KBM-7 (cell line): ENCODE measurements at places on chromosomes 7 and 10.
A peak's percentile ranks its signal among the peaks of the same experiment; 100 is the strongest.

GRCh38 chr10:133230044-133230361 is at the start of gene UTF1:
Gene UTF1 (plus strand): TSS chr10:133230217. CDS start chr10:133230289, 72 bp downstream.
- DNase-seq, result no peak

- peak; percentile 3 for DNase-seq
These were observed 26.6 kb upstream of the LMTK2 start for GRCh38 chr7:98079891-98080648.

DNA sequence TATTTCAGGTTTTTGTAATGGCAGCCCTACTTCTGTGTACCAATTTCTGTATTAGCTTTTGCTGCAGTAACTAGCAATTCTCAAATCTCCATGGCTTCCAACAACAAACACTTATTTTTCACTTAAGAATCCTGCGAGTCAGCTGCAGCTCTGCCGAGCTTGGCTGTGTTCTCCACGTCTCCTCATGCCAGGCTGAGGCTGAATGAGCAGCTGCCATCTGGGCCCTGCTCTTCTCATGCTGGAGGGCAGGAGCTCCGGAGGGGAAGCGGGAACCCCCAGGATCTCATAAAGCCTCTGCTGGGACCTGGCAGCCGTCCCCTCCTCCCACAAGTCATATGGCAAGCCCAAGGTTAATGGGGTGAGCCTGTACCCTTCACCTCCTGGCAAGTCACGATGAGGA is 591.1 kb downstream of the SDK1 start:
- DNase-seq, result no peak

DNA sequence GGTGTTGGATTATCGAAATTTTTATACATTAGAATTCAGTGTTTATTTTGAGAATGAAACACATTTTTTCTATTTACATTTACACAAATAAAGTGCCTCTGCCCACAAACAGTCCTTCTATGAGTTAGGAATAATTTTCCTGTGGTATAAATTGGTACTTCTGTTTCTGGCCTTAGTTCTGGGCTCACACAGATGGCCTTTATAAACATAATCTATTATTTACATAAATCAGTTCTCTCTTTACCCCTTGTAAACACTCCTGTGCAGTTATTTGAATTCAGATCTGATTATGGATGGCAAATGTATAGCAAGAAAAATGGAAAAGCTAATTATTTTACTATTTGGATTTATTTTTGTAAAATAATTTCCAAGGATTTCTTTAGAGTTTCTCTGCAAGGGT is 143.2 kb downstream of the PRKG1 start:
- no peak for DNase-seq

- DNase-seq, result peak; percentile 66
These were observed 206.6 kb downstream of the SKAP2 start for GRCh38 chr7:26657686-26658388.

DNA sequence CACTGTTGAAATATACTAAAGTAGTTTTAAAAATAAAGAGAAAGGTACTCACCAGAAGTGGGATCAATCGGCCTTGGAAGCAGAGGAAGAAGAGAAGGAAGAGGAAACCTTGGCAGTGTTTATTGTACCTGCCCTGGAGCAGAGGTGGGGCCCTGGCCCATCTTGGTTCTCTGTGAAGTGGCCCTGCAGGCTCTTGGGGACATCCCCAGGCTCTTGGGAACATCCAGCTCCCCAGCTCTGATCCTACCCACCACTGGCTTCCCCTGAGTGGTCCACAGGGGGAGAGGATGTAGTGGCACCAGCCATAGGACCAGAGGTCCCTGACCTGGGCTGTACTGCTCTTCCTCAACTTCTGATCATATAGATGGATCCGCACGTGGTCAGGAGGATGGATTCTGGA is 22.3 kb upstream of the RET start:
- no peak for DNase-seq

DNA sequence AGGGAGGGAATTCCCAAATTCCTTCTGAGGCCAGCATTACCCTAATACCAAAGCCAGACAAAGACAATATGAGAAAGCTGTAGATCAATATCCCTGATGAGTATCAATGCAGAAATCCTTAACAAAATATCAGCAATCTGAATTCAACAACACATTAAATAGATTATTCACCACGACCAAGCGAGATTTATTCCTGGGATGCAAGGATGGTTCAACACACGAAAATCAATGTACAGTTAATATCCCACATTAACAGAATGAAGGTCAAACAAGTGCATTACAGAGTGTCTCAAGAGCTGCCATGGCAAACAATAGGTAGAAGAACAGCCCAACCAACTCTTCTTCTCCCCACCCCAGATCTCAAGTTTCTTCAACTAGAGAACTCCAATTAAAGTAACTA is 6.1 kb downstream of the ECD start:
- DNase-seq, result no peak

- no peak for DNase-seq
These were observed 11.7 kb downstream of the SRPK2 start for GRCh38 chr7:105376908-105377533.

GRCh38 chr10:94149702-94150101 is 156.0 kb downstream of the PLCE1 start:
- DNase-seq, result no peak

DNA sequence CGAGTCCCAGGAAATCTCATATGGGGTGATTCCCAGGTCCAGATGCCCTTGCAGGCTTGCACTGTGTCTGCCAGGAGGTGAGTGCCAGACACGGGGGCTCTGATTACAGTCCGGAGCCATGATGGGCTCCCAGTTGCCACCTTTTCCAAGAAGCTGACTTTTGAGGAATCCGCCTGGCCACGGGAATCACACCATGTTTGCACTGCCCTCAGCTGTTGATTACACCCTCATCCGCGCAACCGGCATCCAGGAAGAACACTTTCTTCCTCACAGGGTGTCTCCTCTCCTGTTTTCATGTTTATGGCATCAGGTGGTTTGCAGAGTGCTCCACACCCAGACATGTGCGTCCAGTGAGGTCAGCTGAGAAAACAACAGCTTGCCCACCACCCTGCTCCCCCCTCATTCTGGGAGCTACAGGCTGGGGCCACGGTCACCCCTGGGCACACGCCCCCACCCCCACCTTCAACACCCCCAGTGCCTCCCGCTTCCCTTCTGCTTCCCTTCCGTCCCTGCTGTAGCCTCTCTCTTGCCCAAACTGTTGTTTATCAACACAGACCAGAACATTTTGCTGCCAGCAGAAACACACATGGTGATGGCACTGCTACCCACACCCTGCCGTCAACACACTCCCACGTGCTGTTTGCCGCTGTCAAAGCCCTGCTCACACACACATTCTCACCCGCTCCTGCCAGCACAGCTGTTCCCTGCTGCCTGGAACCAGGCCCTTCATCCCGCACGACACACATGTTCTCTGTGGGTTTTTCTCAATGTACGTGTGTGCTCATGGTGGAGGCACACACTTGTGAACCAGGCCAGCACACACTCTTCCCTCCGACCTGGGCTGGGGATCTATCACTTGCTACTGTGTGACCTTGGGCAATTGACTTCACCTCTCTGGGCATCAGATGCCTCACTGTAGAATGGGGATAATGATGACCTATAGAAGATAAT is 35.8 kb downstream of the DDIT4 start:
- no peak for DNase-seq

- DNase-seq, result no peak
These were observed 172.0 kb downstream of the PRPF18 start for GRCh38 chr10:13758756-13759155.

DNA sequence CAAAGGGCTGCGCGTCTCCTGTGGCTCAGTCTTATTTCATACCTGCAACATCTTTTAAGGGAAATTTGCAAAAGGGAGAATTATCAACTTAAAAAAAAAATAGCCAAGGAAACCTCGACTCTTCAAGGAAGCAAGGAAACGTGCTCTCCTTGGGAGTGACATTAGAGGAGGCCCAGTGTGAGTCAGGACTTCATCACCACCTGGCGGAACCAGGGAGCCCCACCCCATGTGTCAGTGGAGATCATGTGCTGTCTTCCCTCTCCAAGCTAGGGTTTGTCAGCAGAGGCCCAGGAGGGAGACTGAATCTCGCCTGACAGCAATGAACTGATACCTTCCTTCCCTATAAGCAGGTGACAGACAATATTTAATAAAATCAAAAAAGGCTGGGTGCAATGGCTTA is 28.9 kb downstream of the POR start:
- no peak for DNase-seq

DNA sequence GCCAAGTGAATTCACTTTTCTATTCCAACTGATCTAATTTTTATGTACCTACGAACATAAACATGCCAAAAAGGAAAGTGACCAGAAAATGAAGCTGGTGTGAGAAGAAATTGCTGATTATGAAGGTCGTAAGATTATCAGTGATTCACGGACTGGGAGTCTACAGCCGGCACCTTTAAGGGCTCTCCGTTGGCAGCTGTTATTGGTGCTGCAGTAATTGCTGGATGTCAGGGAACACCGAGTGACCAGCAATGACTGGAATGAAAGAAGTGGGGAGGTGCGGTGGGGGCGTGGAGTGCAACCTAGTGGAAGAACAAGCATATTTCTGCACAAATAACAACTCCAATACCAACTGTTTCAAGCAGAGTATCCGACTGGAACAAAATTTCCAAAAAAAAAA is 109.8 kb upstream of the TARP start:
- DNase-seq, result no peak
